Esophagus squamous epithelium (tissue), 5 donors: ENCODE measurements at places on chromosomes 2 and 18.

- no peak for DNase-seq
Observed at GRCh38 chr2:36356298-36356989, 866 bp downstream of the CRIM1 start.

- no peak for DNase-seq
Observed at GRCh38 chr2:118738524-118739308, 108.7 kb downstream of the EN1 start.

DNA sequence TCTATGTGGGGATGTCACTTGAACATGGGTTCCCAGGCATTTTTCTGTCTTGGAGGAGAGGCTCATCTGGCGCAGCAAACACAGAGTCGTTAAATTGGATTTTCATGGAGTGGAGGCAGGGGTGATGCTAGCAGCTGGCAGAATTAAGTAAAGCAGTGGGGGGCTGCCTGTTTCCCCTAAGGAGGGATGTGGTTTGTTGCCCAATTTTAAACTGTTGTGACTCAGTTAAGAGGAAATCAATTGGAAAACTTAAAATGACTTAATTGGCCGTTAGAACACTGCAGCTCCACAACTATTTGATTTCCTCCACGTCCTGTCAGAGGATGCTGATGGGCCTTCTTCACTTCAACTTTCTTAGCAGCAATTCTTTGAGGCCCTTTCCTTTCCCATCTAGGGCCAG, 354.1 kb upstream of the ATP5MC3 start:
- no peak for DNase-seq

DNA sequence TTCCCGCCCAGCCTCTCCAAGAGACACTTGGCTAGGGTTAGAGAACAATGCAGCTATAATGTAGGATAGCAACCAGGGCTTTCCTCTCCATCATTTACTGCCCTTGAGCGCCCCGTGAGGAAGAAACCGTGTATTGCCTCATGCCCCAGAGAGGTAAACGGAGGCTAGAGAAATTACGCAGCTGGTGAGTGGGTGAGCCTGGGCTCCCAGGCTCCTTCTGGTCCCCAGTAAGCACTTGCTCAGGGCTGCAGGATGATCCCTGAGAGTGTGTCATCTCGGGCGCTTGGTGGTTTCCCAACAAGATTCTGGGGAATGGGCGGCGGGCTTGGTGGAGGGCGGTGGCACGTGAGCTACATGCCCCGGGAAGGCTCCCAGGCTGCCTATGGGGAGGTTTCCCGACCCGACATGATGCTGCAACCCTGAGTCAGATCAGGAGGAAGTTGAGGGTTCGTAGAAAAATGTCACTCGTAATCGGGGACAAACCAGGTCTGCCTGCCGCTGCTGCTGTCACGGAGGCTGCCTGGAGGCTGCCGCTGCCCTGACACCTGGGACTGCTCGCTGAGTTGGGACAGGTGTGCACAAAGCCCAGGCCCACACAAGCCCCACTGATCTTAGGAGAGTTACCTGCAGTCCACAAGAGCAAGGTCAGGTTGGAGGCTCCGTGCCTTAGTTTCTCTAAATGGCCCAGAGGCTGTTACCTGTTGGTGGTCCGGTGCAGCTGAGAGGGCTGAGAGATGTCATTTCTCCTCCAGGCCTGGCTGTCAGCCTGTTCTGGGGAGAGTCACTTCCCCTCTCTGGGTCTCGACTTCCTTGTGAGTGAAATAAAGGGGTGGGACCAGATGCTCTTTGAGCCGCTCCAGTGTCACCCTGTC, at the start of gene GPR55:
TSS of gene GPR55 (minus strand) at position 773 of the 872 bp plus-strand sequence. CDS start 14,280 bp downstream, outside the sequence.
- DNase-seq = no peak

DNA sequence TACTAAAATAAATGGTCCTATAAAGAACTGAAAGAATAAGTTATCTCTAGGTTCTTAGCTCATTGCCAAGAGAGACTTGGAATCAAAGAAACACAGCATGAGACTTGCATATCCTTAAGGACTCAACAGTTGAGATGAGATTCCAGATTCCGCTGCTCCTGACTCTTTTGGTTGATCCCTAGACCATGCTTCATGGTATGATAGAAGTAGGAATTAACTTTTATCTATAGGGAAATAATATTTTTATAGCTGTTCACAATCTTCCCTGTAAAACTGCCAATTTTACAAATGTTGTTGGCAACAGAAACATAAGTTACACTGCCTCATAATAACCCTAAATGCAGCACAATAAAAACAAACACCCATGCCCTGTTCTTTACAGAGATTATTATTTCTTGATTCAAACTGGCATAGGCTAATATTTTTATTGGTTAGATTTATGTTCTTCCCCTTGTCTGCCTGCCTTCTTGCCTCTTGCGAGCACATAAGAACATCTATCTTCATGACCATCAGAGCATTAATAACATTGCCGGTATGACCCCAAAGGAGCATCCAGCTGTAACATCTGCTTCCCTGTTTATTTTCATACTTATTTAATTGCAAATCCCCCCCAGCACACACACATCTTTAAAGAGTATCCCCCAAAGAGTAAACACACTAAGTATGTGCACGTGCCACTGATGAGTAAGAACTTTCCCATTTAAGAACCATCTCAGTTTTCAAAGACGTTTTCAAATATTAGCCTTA, 735.7 kb upstream of the SLC8A1 start:
- no peak for DNase-seq
